ENCODE measurements at places on chromosomes 16 and 17.

DNA sequence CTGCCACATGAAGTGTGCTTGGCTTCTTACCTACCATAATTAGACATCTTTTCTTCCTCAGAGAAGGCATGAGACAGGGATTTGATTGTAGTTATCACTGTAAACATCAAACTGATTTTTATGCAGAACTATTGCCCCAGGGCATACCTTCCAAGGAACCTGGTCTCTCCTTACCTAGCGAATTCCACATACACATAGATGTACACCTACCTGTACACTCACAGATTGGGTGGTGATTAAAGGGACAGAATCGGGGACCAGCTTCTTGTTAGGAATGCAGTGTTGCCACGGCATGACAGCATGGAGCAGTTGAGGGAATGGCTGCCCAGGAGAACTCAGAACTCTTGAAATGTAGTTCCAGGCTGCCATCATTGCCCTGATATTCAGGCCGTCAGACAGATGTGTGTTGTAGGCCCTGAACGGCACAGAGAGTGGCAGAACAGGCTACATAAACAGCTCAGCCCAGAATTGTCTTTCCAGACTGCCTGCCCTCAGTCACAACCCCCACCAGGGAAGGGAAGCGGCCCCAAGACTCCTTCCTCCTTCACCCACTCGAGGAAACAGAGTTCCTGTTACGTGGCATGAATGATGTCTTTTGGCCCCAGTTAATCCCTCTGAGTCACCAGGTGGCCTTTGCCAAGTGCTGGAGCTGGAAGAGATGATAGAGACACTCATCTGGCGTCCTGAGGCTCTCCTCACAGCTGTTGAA is 17.8 kb upstream of the NAGLU start:
- no peak for DNase-seq

DNA sequence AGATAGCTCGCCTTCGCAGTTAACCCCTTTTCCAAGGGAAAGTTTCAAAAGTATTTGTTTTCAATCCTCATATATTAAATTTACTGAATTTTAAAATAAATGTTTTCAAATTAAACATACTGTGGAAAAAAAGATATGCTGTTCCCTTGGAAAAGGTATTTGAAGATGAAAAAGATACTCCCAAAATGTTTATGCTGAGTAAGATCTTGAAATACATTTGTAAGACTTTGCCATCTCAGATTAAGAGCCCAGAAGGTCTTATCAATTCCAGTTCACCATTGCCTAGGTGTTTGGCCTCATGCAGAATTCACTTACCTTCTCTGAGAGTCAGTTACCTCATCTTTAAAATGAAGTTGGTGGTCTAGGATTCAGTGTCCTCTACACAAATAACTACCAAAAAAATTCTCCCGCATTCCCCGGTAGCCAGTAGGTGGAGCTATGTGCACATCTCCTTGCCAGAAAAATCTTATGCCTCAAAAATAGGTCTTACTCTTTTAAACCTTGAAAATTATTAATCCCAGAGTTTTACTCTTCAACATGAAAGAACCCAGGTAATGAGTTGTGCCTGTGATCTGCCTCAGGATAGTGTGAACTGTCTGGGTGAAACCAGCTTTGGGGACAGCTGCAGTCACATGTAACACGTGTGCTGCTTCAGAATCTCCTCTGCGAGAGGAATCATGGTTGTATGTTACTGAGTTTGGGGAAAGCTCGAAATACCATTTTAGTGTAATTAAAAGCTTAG is 178.3 kb downstream of the MRTFB start:
- peak; percentile 59 for DNase-seq

- no peak for DNase-seq
Measured at GRCh38 chr16:9124444-9124843, 33.0 kb downstream of the HAPSTR1 start.

DNA sequence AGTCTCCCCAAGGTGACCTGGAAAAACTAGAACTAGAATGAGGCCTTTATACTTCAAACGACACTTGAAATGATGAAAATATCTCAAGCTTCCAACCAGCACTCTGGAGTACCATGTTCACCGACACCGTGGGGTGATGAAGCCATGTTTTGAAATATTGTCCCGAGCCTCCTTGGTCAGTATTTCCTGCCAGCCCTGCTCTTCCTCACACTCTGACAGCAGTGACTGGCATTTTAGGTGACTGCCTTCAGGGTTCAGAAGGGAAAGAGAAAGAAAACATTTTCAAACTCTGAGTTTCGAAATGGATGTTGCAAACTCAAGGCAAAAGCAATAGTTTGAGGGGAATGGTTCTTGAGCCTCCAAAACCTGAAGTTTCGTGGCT is 39.3 kb upstream of the IRX6 start:
- no peak for DNase-seq

DNA sequence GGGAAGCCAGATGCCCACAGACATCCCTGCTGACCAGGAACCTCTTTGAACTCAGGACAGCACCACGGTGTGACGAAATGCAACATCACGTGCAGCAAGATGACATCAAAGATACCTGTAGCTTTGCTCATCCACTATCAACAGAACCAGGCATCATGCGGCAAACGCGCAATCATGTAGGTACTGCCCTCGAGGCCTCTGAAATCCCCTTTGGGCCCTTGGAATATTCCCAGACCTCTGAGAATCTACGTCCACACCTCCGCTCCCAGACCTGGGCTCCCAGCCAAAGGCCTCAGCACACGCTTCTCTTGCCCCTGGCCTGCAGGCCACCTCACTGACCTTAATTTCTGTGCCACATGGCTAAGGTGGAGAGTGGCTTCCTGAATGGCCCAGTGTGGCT is 7.3 kb downstream of the CX3CL1 start:
- DNase-seq = no peak

DNA sequence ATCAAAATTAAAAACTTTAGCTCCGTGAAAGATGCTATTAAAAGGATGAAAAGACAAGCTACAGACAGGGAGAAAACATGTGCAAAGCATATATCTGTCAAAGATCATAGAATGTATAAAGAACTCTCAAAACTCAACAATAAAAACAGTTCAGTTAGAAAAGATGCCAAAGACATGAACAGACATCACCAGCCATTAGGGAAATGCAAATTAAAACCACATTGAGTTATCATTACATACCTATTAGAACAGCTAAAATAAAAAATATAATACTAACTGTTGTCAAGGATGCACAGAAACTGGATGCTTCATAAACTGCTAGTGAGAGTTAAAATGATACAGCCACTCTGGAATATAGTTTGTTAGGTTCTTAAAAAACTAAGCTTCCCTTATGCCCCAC is 58.8 kb downstream of the NFATC3 start:
- no peak for DNase-seq

- no peak for DNase-seq
Measured at GRCh38 chr16:67116388-67117311, 6.9 kb downstream of the PHAF1 start.

GRCh38 chr16:16148755-16149154 is 74.5 kb downstream of the ABCC6 start:
- DNase-seq = no peak

DNA sequence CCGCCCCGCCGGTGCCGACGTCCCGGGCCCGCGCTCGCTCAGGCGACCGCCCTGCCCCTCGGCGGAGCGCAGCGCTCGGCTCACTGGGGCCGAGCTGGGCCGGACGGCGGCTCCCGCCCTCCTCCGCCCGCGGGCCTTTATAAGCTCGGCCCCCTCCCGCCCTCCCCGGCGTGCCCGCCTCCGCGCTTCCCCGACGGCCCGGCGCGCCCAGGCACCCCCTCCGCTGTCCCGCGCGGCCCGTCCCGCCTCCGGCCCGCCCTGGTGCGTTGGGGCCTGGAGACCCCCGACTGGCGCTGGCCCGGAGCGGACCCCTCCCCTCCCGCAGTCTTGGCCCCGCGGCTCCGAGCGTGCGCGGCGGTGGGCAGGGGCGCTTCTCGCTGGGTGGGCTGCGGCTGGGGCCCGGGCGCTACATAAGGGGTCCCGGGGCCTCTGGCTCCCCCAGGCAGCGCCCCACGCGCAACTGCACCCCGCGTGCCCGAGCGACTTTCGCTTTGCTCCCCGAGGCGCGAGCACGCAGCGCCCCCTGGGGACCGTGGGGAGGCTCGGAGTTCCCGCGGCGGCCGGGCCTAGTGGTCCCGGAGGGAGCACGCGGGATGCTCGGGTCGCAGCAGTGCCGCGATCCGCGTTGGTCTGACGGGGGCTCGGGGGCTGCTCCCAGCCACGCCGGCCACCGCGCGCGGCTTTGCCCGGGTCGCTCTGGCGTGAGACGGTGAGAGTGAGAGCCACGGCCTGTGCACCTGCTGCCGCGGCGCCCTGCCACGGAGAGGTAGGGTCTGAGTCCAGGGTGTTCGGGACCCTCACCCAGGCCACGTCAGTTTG is at the start of gene PIEZO1:
Gene PIEZO1, minus strand, starts transcription at position 115 of the 819 bp plus-strand sequence. CDS start 256 bp downstream, outside the sequence.
- peak; percentile 80 for DNase-seq

DNA sequence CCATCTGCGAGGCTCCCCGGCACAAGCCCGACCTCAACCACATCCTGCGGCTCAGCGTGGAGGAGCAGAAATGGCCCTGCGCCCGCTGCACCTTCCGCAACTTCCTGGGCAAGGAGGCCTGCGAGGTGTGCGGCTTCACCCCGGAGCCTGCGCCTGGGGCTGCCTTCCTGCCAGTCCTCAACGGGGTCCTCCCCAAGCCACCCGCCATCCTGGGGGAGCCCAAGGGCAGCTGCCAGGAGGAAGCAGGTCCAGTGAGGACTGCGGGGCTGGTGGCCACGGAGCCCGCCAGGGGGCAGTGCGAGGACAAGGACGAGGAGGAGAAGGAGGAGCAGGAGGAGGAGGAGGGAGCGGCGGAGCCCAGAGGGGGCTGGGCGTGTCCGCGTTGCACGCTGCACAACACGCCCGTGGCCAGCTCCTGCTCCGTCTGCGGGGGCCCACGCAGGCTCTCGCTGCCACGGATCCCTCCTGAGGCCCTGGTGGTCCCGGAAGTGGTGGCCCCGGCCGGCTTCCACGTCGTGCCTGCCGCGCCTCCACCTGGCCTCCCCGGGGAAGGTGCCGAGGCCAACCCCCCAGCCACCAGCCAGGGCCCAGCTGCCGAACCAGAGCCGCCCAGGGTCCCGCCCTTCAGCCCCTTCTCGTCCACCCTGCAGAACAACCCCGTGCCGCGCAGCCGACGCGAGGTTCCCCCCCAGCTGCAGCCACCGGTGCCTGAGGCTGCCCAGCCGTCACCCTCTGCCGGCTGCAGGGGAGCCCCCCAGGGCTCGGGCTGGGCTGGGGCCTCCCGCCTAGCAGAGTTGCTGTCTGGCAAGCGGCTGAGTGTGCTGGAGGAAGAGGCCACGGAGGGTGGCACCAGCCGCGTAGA is 13.1 kb upstream of the PRR35 start:
- peak; percentile 47 for DNase-seq

- peak; percentile 47 for DNase-seq
Measured at GRCh38 chr16:68309799-68310198, 947 bp downstream of the SLC7A6OS start.

DNA sequence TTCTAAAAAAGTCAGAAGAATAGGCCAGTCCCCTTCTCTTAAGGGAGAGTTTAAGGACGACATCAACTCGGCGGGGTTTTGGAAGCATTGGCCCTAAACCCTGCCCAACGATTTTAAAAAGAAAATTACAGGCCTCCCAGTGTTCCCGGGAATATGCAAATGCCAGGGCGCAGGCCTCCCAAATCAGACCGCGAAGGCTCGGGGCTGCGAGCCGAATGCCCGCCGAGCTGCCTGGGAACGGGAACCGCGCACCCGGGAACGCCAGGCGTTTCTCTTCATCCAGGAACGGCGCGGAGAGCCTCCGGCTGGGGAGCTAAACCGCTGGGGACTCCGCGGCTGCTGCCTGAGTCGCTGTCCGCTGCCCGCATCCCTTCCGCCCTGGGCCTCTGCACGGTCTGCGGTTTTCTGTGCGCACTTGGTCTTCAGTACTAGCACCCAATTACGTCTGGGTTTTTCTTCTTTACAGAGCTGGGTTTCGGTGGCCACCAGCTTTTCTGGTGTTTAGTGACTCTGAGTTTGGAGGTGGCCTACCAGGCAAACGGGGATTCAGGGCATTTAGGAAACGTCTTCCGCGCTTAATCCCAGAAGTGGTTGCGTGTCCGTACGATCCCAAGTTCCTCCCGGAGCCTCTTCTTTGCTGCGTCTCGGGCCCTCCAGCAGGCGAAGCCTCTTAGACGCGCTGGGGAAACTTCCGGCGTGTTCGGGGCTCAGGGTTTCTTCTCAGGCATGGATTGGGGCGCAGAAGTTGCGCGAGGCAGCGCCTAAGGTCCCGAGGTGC is 5.7 kb downstream of the IRX5 start:
- no peak for DNase-seq

DNA sequence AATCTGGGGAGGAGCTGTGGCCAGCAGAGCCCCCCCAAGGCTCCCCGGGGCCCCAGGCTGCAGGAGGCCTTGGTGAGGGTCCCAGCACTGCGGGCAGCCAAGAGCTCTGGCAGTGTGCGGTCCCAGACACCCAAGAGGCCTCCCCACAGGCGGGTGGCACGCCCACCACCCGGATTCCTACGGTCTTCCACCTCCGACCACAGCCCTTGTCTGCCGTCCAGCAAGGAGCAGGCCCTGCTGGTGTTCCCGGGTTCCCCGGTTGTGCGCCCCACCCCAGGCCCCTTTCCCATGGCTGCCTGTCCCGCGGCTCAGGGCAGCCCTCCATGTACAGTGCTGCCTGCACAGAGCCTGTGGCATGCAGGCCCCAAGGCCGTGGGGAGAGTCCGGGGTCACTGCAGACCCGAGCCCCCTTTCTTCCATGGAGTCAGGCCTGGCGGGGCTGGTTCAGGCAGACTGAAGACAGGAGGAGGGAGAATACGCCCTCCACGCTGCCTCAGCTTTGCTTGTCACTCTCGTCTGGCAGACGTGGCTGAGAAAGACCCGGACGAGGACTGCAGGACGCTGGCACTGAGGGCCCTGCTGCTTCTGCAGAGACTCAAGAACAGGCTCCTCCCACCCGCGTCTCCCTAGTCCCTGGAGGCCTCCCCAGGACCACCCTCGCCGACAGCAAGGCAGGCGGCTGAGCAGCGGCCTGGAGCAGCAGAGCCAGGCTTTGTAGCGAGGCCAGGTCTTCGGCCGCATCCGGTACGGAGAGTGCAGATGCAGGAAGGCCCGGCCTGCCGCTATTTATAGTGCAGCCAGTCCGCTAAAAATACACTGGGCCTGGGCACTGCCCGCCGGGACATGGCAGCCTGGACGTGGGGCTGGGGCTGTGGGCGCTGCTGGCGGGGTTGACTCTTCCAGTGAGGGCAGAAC is 16.4 kb downstream of the TELO2 start:
- no peak for DNase-seq

DNA sequence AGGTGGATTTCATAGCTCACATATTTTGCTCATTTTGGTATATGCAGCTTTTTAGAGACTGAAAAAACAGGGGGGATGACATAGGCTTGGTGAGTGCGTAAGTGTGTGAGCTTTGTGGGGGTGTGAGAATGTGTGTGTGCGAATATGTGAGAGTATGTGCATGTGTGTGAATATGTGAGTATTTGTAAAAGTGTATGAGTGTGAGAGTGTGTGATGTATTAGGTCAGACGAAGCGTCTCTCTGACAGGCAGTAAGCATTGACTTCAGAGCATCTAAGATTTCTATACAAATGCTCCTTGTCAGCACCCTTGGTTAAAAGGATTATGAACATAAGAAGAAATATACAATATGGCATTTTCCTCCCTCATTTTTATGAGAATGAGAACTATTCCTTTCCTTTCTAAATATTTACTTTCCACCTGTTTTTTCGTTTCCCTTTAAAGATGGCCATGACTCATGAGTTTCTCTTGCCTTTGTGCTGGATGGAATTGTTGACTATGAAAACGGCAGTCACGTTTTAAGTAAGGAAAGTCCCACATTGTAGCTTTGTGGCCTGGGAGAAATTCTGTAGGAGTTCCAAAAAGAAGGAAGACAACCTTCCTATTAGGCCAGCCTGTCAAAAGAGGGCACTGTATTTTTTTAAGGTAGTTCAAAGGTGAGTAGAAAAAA is 276.4 kb downstream of the FOXL1 start:
- no peak for DNase-seq

All from activated CD4-positive, alpha-beta T cell treated with anti-CD3 and anti-CD28 coated beads, Interleukin-10, Interleukin-2, amounts not matched to agents 100 ng/mL and 50 ng/mL, durations not matched to agents 16 hours and 8 hours (primary cell).